NCI-H524 (cell line): ENCODE measurements at places on chromosomes 16 and 17.

DNA sequence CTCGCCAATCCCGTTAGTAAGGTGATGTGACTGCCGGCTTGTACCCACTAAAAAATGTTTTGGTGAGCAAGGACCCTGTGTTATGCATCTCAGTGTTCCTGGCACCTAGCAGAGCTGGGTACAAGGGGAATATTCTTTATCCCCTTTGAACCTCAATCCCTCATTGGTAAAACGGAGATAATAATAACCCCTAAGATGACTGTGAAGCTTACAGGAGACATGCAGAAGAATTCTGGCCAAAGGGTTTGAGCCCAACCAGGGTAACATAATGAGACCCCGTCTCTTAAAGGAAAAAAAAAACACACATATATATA, 896 bp downstream of the GGA2 start:
- no peak for DNase-seq

GRCh38 chr16:55076053-55076452, 145.4 kb downstream of the IRX5 start:
- no peak for DNase-seq

GRCh38 chr17:62616993-62617893, 10.2 kb upstream of the MRC2 start:
- DNase-seq, result no peak

- no peak for DNase-seq
These were observed 1.6 kb downstream of the PRSS41 start for GRCh38 chr16:2799859-2800226.
